ENCODE measurements at places on chromosomes 3 and 15.

DNA sequence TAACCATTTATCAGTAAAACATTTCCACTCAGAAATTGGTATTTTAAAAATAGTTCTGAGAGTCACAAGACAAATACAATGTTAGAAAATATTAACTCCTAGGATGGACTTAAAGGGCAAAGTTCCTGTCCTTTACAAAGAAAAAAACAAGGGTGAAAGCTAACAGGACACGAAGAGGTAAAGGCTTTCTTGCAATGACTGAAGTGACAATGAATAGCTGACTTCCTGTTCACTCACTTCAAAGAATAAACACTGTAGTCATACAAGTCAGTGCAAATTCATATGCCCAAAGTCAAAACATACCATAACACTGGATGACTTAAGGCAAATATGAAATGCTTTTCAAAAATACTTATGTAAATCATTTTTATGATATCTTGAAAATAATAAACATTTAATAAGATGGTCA, 1389.8 kb upstream of the ALCAM start:
- no peak for ATAC-seq

GRCh38 chr3:12798559-12799179, 2.2 kb downstream of the CAND2 start:
- ATAC-seq: no peak

DNA sequence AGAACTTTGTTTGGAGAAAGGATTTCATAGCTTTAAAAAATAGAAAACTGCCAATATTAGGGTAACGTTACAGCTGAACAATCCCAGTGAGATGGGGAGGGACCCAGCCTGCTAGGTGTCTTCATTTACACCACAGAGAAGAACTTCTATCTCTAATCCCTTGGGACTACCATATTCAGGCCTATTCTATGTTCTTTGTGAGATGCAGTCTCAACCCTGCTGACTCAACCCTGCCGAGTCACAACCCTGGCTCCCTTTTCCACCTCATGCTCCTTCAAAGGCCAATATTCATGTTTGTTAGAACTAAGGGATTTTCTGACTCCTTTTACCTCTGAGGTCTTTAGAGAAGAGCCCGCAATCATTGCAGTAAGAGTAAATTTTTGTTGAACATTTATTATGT, 350.5 kb downstream of the EPHB1 start:
- no peak for ATAC-seq

DNA sequence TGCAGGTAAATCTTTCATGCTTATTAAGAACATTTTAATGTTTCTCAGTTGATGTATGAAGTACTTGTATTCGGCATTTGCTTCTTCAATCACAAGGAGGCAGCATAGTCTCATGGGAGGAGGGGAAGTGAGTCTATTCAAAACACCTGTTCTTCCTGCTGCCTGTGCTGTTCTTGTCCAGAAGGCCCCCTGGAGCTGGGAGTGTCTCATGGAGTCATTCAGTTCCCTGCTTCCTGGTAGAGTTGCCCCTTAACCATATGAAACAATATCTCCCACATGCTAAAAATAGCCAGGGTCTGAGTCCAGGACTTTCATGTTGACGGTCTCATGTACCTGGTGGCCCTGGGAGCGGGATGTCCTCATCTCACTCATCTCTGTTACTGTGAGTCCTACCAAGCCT, 15.5 kb upstream of the PPP1R2 start:
- peak; percentile 51 for ATAC-seq

GRCh38 chr15:58472821-58473581, 41.2 kb downstream of the LIPC start:
- ATAC-seq: no peak

- no peak for ATAC-seq
Measured at GRCh38 chr15:76345583-76345879, 9.0 kb downstream of the ISL2 start.
